ENCODE measurements at places on chromosomes 4 and X.

DNA sequence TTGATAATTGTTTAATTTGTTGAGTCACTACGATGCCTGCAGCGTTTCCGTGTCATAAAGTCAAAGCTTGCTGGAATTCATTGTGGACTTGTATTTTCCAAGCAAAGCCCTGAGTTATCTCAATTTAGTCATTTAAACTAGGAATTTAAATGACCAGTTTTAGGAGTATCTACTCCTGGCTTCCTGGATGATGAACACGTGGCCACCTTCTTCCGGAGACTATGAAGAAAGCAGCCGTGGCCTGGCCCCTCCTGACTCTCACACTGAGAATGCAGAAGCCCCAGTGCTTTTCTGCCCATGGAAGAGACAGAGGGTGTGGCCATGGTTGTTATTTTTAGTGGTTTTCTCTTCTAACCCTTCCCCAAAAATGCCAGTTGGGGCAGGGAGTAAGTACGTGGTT is 250.7 kb upstream of the GATB start:
- DNase-seq = no peak

DNA sequence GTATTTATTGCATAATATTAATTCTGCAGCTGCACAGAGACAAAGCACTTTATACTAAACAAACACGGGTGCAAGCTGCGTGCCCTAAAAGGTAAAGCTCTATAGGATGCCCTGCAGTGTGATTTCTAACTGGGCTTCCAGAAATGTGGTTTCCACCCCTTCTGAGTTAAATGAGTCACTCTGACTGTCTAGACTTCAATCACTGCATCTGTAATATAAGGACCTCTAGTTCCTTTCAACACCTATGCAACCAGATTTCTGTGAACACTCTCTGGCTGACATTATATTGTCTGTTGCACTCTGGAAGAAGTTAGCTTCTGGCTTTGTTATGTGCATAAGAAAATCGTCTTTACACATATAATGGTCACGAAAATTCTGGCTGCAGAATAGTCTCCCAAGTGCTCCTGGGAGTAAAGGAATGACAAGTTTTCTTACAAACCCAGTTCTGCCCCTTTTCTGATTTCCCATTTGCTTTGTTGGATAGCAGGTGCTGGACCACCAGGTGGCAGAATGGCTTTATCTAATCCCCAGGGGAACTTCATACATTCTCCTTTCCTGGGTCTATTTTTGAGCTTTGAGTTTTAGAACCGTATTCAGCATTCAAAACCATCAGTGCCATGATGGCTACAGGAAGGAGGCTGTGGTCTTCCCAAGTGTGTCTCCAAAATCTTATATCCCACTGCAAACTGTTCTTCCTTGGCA is 842.2 kb downstream of the STIM2 start:
- no peak for DNase-seq

- DNase-seq = no peak
These were observed 543.1 kb downstream of the TRIML1 start for GRCh38 chr4:188682321-188682720.

DNA sequence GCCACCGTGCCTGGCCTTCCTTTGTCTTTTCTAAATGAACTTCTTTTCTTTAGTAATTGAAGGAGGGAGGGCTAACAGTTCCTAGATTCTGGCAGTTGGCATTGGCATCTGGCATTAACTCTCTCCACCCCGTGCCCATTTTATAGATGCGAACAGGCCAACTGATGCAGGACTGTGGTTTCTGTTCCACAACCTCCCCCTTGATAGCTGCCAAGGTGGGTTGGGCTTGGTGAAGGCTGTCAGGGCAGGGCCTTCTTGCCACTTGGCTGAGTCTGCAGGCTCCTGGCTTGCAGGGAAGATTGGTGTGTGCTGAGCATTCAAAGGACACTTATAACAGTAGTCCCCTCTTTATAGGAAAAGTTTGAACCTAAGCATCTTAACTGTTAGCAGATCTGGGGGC is 4.3 kb downstream of the SOWAHD start:
- DNase-seq = no peak

DNA sequence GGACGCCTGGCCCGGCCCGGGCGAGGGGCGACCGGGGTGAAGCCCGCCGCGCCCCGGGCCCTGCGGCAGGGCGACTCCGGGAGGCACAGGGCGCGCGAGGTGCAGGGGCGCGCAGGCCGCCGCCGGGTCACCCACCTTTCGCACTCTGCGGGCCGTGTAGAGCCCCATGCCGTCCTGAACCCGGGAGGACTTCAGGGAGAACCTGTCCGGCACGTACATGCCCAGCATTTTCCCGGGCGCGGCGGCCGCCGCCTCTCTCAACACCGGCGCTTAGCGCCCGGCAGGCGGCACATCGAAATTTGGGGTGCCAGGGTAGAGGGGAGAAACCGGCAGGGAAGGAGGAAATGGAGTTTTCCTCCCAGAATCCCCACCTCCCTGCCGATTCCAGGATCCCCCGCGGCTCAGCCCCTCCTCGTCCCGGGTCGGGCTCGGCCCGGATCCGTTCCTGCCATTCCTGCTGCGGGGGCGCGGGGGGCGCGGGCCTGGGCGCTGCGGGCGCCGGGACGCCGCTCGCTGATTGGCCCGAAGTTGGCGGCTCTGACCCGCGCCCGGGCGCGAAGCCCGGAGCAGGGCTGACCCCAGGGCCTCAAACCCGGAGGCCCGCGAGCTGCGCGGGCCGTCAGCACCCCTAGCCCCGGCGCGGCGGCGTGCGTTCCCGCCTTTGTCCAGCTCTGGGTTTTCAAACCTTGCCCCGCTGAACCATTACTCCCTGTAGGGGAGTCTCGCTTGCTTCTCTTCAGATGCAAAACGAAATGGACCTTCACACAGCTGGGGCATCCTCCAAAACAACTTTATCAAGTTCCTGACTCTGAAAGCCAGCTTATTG is at the start of gene PRDM5:
PRDM5 (minus strand) TSS at position 346 of the 826 bp plus-strand sequence; CDS start at position 228, 118 bp downstream.
- no peak for DNase-seq

- no peak for DNase-seq
These were observed 44.8 kb downstream of the GAB1 start for GRCh38 chr4:143381189-143382118.

DNA sequence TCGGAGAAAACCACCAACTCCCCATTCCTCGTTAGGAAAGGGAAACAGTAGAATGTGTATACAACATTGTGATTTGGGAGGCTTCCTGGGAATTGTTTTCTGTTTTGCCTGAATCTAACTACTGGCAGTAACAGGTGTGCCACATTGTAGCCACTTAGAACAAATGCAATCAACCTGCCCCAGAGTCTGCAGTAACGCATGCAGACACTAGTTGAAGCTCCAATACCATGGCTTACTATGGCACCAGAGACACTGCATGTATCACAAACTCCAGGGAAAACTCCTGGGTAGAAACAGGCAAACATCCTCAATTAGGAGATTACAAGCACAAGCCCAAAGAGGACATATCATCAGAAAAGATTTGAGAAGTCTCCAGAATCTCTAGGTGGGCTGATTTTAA is 154.2 kb upstream of the NEIL3 start:
- DNase-seq = no peak

Data from NCI-H1436 (cell line).